ENCODE measurements at places on chromosomes 1 and 21.
A peak's percentile ranks its signal among the peaks of the same experiment; 100 is the strongest.

DNA sequence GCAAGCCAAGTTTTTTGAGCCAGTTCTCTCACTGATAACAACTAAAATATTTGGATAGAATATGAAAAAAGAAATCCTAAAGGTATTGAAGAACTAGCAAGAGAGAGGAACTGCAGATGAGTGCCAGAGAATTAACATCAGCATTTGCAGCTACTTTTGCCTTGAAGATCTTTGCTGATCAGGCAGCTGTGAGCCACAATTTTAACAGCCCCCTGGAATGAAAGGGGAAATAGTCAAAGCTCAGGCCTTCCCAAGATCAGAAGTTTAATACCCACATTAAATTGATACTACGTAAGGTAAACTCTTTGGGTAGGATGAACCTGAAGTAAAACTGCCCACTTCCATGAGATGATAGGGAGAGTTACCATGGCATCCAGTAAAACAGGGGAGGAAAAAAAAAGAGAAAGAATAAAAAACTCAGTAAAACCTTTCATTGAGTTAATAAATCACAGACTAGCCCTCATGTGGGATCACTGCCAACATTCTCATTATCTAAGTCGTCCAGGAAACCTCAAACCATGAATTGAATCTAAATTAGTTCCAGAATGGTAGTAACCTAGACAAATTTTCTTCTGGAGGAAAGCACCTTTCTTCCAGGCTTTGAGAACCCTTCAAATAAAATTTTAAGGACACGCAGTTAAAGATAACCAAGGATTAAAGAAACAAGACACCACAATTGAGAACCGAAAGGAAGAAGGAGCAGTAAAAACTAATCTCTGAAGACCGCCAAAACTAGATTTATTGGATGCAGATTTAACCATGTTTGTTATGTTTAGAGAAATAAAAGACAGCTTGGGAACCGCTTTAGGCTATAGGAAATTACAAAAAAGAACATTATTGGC lies 28.3 kb downstream of the SCP2 start:
- no peak for DNase-seq

GRCh38 chr1:198258491-198258890 lies 101.7 kb downstream of the NEK7 start:
- DNase-seq, result no peak

DNA sequence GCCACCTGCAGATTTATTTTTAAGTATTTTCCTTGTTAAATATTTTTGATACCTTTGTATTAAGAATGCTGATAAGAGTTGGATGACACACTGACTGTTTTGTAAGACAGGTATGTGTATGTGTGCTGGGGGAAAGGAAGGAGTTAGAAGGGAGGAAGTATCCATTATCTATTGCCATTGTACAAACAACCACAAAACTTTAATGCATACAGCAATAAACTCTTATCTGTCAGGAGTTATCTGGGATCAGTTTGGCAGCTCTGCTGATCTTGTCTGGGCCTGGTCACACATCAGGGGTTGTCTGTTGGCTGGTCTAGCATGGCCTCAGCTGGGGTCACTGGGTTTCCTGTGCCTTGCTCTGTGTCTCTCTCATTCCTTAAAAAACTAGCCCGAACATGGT lies 423.9 kb upstream of the USP24 start:
- no peak for DNase-seq

DNA sequence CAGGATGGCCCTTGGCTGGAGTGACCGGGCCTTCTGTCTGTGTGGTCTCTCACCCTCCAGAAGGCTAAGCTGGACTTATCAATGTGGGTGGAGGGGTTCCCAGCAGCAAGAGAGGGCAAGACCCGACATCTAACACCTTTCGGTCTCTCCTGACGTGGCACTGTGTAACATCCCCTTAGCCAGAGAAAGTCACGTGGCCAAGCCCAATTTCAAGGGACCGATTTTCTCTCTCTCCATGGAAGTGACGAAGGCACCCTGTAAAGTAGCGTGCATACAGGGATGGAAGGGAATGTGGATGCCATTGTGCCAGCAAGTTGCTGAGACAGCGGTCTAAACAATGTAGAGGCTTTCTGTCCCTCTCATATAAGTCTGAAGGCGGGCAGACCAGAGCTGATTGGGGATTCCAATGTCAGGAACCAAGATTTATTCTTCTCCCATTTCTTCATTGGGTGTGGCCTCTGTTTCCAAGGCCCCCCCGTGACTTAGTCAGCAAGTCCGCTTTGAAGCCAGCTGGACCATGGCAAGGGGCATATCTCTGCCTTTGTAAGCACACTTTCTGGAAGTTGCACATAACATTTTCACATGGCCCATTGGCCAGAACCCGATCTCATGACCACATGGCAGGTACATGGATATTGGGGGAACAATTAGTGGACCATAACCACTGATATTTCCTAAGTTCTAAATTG lies 12.5 kb downstream of the MX1 start:
- peak; percentile 28 for DNase-seq

DNA sequence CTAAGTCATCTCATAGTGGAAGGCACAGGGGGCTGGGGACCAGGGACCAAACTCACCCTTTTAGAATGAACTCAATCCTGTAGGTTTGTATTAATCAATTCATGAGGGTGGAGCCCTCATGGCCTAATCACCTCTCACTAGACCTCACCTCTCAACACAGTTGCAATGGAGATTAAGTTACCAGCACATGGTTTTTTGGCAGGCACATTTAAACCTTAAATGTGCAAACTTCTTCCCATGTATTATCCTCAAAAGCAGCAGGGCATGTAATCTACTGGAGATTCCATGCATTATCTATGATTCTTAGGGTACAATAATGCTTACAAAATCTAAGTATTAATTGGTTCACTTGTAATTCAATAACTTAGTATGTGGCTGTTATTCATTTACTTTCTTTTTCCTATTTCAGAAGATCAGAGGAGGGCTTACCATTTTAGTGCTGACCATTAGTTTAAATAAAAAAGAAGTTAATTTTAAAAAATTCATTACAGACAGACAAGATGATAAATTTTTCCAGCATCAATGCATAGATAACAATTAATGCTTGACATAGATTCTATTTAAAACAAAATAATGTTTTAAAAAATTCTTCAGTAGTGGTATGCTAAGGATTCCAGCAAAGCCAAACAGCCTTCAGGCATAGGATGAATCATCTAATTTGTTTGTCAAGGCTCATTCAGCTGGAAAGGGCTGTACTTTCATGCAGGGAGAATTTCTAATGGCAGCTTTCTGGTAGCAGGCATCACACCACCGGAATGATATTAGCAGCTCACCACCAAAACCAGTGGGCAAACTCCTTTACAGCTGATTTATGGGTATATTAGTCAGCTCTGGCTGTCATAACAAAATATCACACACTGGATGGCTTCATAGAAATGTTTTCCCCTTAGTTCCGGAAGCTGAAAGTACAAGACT lies 124.6 kb upstream of the ZNF648 start:
- no peak for DNase-seq

GRCh38 chr1:19969898-19970660 lies 9.3 kb downstream of the PLA2G2A start:
- no peak for DNase-seq

GRCh38 chr1:162881590-162881989 lies 20.6 kb upstream of the CCDC190 start:
- DNase-seq, result no peak

DNA sequence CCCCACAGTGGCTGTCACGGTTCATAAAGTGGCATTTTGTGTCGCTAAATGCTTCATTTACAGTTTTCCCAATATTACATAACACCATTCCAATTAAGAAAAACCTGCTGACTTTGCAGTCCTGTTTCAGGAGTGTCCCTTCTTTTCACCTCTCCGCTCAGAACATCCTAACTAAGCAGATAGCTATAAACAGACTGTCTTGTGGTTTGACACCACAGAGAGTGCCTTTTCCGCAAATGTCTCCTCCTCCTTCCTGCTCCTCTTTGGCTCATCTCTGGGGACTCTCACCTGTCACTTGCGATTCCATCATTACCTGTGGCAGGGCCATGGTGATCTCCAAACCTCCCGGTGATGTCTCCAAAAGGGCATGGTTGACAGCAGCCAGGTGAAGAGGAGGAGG lies 119.0 kb downstream of the CNIH3 start:
- no peak for DNase-seq

- DNase-seq, result no peak
Observed at GRCh38 chr1:2530513-2531361, 674 bp upstream of the HES5 start.

GRCh38 chr1:156122519-156123355 lies 8.2 kb downstream of the LMNA start:
- DNase-seq, result no peak

- DNase-seq, result peak; percentile 63
Observed at GRCh38 chr21:45226540-45227326, 61.0 kb downstream of the POFUT2 start.

GRCh38 chr1:6338695-6339094 lies 54.9 kb downstream of the ACOT7 start:
- no peak for DNase-seq

- no peak for DNase-seq
Observed at GRCh38 chr1:185059950-185060571, 14.7 kb downstream of the RNF2 start.

DNA sequence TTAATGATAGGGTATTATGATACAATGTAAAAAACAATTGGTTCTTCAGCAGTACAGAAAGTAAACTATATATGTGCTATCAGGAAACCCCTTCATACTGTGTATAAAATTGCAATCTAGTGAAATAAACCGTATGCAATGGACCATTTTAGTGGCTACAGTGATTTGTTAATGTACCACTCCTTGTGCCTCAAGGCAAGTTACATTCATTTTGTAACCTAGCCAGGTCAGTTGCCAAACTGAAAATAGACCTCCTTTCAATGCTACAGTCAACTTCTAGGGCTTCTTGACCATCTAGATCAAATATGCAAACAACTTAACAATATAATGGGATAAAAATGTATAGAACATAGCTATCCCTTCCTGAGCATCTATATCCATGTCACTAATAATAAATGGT lies 52.0 kb upstream of the RAVER2 start:
- no peak for DNase-seq

DNA sequence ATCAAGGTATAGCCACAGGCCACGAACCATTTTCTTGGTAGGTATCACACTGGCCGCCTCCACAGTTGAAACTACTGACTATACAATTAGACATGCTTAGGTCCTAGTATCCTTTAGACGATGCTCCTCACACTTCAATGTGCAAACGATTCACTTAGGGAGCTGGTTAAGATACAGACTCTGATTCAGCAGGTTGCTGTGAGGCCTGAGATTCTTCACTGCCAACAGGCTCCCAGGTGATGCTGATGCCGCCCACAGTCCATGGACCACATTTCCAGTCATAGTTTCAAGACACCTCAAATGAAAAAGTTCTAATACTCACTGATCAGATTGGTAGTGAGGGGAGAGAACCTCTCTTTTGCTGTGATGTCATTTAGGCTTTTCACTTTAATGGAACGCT lies 6.8 kb downstream of the ATP5PO start:
- no peak for DNase-seq

DNA sequence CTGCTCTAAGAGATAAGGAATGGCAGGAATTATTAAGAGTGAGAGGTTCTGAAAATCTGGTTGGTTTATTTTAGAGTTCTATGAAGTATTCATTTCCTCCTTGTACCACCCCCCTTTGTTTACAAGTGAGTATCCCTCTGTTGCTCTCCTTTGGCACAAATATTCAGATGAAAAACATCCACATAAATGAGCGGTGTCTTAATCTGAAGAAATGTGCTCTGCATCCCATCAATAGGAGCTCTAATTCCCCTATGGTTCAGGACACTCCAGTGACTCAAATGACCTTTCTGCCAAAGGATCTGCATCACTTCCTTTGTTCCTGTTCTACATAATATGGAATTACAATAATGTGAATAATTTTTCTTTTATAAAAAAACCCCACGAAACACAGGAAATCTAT lies 16.6 kb downstream of the DDAH1 start:
- no peak for DNase-seq

DNA sequence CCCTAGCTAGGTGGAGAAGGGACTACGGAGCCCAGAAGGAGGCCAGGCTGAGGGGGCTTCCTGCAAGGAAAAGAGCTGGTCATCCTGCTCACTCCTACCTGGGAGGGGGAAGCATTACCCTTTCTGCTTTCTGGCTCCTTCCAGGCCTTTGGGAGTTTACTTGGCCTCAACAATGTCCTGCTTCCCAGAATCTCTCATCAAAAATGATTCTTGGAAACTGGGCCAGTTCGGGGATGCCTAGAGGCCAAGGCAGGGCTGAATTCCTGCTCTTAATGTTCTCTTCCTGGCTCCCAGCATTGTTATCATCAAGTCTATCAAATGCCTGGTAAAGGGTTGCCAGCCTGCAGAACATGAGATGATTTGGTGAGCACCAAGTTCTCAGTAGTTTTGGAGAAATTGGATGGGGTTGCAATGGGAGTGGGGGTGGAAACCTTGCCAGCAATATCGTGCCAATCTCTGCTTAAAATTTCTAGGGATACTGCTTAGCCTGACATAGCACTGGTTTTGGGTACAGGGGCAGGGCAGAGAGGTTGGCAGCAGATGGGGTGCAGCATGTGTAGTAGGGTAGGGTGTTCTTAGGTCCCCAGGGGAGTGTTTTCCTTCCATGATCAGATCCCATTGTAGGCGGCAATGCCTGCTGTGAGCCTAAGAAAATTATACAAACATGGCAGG lies 7.7 kb upstream of the PAFAH2 start:
- no peak for DNase-seq

DNA sequence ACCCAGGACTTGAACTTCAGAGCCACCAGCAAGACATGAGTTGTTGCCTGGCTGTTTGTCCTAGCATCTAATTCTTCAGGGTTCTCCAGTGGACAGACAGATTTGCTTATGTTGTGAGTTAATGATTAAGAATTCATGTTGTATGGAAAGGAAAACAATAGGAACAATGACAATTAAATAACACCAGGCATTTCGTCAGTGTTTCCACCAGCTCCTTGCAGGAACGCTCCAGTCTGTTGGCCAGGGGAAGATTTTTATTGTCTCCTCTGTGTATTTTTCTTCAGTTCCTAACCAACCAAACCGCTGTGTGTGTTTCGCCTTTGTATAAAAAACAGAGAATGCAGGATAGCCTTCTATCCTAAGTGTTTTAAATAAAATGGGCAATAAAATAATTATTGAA lies 64.4 kb upstream of the PTGFR start:
- no peak for DNase-seq

DNA sequence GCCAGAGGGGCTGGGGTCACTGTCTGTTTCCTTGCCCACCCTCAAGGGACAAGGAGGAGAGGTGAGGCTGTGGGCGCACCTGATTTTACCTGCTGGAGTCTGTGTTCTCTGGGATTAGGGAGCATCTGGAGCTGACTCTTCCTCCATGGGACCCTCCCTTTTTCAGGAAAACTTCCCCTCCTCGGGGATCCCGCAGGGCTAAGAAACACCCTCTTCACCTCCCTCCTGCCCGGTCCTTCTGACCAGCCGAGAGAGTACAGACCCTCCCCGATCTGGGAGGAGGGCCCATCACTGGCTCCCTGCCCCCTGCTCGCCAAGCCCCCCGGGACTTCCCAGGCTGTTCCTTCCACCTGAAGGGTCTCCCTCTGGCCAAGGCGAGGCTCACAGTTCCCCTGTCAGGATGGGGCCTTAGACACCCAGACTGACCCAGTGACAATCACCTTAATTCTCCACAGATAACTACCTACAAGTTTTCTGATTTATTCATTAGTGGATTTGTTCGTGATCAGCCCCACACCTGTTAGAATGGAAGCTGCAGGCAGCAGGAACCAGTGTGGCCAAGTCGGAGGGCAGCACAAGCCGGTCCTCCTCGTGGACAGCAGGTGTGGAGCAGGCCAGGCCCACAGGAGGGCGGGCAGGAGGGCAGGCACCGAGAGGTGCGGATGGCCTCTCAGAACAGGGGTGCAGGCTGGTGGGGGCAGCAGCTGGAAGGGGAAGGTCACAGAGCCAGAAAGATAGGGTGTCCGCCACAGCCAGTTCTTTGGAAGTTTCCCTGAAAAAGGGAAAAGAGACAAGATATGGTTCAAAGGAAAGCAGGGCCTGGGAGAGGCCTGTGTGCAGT lies 15.9 kb upstream of the SAMD11 start:
- DNase-seq, result peak; percentile 37

GRCh38 chr1:229159668-229160544 lies 111.0 kb upstream of the RAB4A start:
- DNase-seq, result no peak
